ENCODE measurements at places on chromosomes 7 and 10.

DNA sequence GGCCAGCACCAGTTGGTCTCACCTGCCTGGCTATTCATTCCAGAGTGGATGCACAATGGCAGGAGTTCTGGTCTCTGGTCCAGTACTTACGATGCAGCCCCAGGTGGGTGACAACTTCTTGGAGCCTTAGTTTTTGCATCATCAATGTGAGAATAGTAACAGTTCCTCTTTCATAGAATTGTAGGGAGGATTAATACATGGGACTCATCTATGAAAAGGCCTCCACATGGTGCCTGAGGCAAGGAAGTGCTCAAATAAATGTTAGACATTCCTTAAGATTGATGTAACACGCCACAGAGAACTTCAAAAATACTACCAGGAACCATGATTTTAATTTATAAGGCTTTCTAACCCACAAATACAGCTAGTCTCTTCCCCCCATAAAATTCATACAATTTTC is 120.1 kb upstream of the CHST15 start:
- no peak for DNase-seq

DNA sequence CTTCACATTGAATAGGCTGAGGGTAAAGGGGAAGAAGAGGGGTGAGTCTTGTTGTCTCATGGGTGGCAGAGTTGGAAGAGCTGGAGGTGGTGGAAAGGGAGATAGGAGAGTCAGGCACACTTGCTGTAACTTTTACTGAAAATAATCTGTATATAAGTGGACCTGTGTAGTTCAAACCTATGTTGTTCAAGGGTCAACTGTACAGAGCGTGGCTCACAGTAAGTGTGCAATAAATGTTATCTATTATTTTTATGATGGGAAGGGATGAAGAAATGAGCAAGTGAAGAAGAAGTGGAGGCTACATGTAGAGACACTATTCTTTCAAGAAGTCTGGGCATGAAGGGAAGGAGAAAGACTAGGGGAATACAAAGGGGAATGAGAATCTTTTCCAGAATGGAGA is 71.5 kb upstream of the FAM133B start:
- no peak for DNase-seq

DNA sequence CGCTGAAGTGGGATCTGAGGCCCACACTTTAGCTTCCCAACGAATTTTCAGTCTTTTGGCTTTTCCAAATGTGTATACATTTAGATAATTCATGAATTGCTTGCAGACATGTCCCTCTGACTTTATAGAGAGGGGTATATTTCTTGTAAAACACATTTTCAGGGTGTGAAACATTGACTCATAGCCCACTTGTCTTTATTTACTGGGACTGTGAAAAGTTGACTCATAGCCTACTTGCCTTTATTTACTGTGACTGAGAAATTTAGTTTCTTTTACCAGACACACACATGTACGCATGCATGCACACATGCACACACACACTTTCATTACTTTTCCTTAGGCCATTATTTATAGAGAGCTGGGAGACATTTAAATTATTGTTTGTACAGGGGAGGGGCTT is 79.1 kb downstream of the VTI1A start:
- DNase-seq, result peak; percentile 8

DNA sequence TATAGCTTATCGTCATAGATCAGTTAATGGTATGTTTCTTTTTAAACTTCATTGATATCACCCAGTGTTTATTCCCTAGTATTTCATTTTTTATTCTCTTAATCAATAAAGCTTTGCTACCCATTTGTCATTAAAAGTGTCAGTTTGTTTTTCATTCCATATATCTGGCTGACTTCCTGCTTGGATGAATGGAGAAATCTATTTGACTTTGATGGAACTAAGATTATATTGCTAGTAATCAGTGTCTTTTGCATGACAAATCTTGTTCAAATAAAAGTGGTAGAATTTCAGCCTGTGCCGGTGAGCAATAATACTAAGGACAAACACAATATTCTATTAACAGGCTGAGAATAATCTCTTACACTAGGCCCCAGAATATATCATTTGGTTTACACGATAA is 203.3 kb downstream of the SEC23IP start:
- no peak for DNase-seq

DNA sequence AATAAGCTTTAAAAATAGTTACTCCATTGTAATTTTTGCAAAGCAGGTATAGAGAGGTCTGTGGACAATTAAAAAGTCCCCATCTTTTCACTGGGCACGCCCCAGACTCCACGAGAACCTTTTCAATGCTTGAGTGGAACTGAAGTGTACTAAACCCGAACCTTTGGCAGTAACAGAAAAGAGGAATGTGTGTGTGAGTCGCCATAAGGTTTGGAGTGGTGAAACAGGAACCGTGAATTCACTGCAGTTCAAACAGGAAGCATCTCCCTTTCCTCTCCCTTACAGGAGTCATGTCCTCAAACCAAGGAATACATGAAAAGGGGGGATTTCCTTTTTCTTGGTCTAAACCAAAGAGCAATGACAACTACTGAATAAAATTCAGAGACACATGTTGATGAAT is 23.2 kb downstream of the NDUFB2 start:
- no peak for DNase-seq

GRCh38 chr7:102236592-102237287 is 49.9 kb upstream of the SH2B2 start:
- peak; percentile 42 for DNase-seq

- no peak for DNase-seq
Observed at GRCh38 chr7:107075863-107076574, 31.5 kb downstream of the PRKAR2B start.

DNA sequence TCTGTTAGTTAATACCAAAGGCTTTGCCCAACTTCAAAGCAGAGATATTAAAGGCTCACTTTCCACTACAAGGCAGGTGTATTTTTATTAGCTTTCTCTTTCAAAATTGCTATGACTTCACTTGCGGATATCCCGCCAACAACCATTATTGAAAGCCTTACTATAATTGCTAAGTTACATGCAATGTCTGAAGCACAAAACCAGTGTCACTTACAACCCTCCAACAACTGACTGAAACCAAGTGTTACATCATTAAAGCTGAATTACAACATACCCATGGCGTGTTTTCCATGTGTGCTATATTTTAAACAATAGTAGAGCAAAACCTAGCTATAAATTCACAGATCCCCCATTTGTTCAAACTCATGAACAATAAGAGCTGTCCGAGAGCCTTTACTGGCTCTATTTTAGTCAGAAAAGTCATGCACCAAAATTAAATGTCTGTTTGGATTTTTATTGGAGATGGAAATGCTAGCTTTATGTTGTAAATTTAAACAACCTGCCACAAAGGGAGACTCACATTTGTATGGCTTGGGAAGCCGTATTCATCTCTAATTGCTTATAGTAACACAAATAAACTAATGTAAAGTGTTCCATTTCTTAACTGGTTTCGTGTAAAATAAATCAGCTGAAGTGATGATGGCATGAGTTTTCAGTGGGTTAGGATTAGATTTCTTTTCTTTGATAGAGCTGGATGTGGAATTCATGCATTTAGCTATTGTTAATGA is 227.1 kb downstream of the AGMO start:
- no peak for DNase-seq

DNA sequence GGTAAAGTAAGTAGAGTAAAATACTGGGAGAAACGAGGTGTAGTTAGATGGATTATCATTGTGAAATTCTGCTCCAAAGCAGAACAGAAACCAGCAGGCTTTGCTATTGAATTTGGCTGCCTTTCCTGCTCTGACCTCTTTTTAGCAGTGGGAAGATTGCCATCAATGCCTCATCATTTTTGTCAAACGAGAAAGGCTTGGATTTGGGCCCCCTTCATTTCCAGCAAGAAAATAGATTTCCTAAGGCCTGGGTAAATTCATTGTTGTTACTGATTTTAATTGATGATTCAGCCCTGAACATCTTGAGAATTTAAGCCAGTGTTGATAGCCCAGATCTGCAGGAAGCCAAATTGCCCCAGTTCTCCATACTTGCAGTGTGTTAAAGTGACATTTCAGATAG is 35.2 kb upstream of the ASAH2 start:
- no peak for DNase-seq

GRCh38 chr7:157465891-157466866 is 129.4 kb downstream of the DNAJB6 start:
- no peak for DNase-seq

- DNase-seq, result no peak
Observed at GRCh38 chr7:143117395-143117794, 14.5 kb upstream of the PIP start.

GRCh38 chr7:31899356-31899927 is 170.8 kb downstream of the PDE1C start:
- no peak for DNase-seq

DNA sequence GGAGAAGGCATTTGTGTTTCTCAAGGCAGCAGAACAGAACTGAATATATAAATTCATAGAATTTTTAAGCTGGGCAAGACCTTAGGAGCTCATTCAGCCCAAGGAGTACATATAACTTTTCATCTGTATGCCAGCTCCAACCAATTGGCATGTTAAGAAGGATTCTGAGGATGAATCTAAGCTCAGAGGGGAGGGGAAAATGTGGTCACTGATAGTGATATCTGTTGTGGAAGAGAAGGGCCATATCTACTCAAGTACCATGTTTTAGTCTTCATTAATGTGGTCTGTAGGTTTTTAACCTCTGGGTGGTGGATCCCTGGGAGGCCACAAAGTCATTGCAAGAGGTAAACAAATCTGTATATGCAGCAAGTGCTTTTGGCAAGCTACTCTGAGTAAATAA is 6.4 kb downstream of the CALD1 start:
- DNase-seq, result no peak

DNA sequence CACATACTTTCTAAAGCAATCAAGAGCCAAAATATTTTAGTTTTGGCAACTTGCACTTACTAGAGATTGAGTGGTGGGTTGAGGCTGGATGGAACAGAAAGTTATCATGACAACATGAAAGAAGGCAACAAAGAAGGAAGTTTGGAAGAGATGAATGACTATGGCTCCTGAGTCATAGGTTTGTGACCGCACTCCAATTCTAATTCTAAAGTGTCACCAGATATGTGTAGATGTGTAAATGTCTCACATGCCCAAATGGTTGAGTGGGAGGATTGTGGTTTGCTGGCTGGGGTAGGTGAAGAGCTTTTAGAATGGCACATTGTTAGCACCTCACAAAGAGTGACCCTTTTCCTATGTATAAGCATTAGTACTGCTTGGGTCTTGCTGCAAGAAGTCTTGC is 20.2 kb downstream of the TAS2R16 start:
- no peak for DNase-seq

DNA sequence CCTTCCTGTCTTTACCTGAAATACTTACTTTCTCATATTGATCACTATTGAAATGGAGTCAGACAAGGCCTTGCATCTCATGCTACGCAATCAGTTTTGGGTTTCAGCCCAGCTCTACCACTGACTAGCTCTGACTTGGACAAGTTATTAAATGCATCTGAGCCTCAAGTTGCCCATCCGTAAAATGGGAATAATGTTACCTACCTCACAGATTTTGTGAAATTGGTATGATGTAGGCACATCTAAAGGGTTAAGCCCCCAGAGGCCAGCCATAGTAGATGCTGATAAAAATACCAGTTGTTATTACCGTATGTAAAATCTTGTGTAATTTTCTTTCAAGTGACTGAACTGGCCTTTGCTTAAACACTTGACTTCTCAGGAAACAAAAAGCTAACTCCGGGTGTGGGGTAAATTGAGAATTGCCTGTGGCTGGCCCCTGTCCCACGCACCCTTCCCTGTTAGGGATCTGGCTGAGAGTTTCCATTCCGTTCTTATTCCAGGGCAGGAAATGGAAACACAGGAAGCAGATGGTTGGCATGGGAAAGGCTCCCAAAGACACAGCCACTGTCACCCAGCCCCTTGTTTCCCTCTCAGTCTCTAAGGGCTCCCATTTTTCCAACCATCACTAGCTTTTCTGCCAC is 7.5 kb downstream of the DUSP5 start:
- DNase-seq, result no peak

DNA sequence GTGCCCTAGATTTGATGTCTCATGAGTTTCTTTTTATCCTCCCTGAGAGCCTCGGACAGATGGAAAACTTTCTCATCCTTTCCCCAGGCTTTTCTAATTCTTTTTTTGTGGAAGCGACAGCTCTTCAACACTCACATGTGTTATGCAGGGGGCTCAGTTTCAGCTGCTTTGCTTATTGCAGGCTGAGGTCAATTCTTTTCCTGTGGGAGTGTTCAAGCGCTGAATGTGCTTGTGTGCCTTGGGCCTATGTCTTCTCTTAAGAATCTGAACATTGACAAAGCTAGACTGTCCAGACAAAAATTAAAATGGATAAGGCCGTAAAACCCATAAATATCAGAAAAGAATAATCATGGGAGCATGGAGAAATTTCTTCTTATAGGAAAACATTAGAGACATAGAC is 125.2 kb upstream of the STEAP4 start:
- no peak for DNase-seq

DNA sequence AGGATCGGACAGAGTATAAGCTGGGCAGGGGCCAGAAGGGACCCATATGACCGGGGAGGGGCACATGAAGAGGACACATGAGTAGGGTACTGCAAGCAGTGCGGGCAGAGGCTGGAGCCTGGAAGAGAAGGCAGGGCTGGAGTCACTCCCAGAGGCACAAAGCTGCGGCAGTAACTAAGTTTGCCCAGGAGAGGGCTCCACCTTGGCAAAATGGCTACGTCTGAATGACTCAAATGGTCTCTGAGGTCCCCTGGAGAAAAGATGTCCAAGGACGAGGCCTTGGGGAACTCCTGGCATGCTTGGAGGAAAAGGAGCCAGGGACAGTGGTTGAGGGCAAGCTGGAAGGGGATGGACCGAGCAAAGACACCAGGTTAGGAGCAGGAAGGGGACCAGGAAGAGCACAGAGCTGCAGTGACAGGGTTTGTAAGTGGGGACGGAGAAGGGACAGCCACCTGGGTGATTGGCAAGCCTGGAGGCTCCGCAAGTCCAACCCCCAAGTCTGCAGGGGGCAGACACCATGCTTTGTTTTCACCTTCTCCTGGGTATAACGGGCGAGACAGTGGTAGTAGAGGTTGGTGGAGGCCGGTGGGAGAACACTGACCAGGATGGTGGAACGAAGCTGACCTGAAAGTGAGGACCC is 43.1 kb upstream of the LBX1 start:
- DNase-seq, result peak; percentile 52

- DNase-seq, result no peak
Observed at GRCh38 chr10:53598914-53599313, 826.3 kb upstream of the MBL2 start.

GRCh38 chr10:112810711-112811151 is 139.3 kb upstream of the TCF7L2 start:
- no peak for DNase-seq

- no peak for DNase-seq
Observed at GRCh38 chr7:37831244-37831643, 17.2 kb upstream of the NME8 start.

- no peak for DNase-seq
Observed at GRCh38 chr10:70678757-70679489, 6.6 kb downstream of the ADAMTS14 start.

DNA sequence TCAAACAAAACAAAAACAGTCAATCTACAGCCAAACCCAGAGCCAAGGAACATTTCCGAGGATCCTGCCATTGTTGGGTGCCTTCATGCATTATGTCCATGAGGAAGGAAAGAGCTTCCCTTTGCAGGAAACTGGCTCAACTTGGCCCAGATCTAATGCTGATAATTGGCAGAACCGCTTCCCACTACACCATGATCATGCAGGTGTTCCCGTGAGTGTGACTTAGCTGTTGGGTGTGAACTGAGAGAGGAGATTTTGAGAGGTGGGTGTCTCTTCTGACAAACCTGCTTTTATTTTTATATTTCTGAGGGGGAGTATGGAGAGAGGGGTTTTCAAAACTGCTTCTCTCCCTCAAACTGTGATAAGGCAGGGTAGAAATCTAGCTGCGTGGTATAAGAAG is 14.6 kb downstream of the SAP25 start:
- DNase-seq, result no peak

All from kidney capillary endothelial cell (primary cell).